ENCODE measurements at places on chromosomes 4 and X. TPM values are rescaled to one million over a fixed set of nuclear protein-coding genes. Genes with fewer than 3 reads are reported as not detected.

Gene NPY2R
- polyA plus RNA-seq = not detected

Gene CFAP47
- not detected for polyA plus RNA-seq

Gene MAGEB1
- not detected for polyA plus RNA-seq

Gene MAML3
- 6.0 TPM for polyA plus RNA-seq

Gene GPRIN3
- polyA plus RNA-seq = 3.3 TPM

Gene FHDC1
- polyA plus RNA-seq = 5.9 TPM

Gene NEUROG2
- polyA plus RNA-seq = not detected

Gene RAB9B
- polyA plus RNA-seq = 22.6 TPM

Gene STEEP1
- 16.4 TPM for polyA plus RNA-seq

Gene TCEANC
- 4.2 TPM for polyA plus RNA-seq

Gene CT45A3
- 0.22 TPM for polyA plus RNA-seq

Gene RNF128
- polyA plus RNA-seq = not detected

Gene KCNIP4
- polyA plus RNA-seq = 1.8 TPM

Gene P2RY8
- polyA plus RNA-seq = 1.9 TPM

Measured in hindlimb muscle (tissue), 1 donor.